ENCODE measurements at places on chromosomes 1 and 21. TPM values are rescaled to one million over a fixed set of nuclear protein-coding genes. Genes with fewer than 3 reads are reported as not detected.

Gene FCGR2B
- total RNA-seq: 1.9 TPM

Gene GRIK3
- 28.5 TPM for total RNA-seq

Gene SPRR2E
- total RNA-seq: not detected

Gene LEFTY1
- 0.60 TPM for total RNA-seq

Gene KCNA2
- total RNA-seq: 12.1 TPM

Gene RNU1-4
- total RNA-seq: under 0.01 TPM

Gene SLC25A33
- 8.9 TPM for total RNA-seq

Gene ZMYND12
- total RNA-seq: 4.6 TPM

Gene KRTAP7-1
- total RNA-seq: not detected

Gene HPCAL4
- 5.7 TPM for total RNA-seq

Gene DPH2
- 12.8 TPM for total RNA-seq

Gene SGIP1
- total RNA-seq: 108 TPM

Gene NTNG1
- 19.1 TPM for total RNA-seq

Gene UTS2
- not detected for total RNA-seq

Gene FCGR1A
- total RNA-seq: 3.4 TPM

Gene CEPT1
- total RNA-seq: 67.4 TPM

Gene FAM72C
- total RNA-seq: 0.77 TPM

Gene GPATCH3
- 13.9 TPM for total RNA-seq

Gene OR2M3
- not detected for total RNA-seq

Gene TMEM52
- 1.9 TPM for total RNA-seq

Gene B3GALT5
- 7.9 TPM for total RNA-seq

Gene PLK3
- 8.0 TPM for total RNA-seq

Gene MARK1
- total RNA-seq: 25.6 TPM

Gene PADI2
- total RNA-seq: 24.0 TPM

Gene TEKT2
- 4.1 TPM for total RNA-seq

Gene C8B
- total RNA-seq: not detected

Gene KRTAP20-2
- total RNA-seq: not detected

Gene FMO3
- 0.49 TPM for total RNA-seq

Gene TRABD2B
- 0.82 TPM for total RNA-seq

Gene TAF13
- total RNA-seq: 46.1 TPM

Gene RHOU
- 16.5 TPM for total RNA-seq

Gene SHC1
- total RNA-seq: 58.2 TPM

Gene MYOC
- 1.8 TPM for total RNA-seq

Gene SVBP
- 27.7 TPM for total RNA-seq

Gene KLF17
- not detected for total RNA-seq

Gene GJA8
- total RNA-seq: 40.3 TPM

Gene GALE
- 19.2 TPM for total RNA-seq

Gene SPRR2G
- total RNA-seq: not detected

Gene RUNX3
- 0.49 TPM for total RNA-seq
